GM12891 (cell line): ENCODE measurements at places on chromosomes 11 and 22.

DNA sequence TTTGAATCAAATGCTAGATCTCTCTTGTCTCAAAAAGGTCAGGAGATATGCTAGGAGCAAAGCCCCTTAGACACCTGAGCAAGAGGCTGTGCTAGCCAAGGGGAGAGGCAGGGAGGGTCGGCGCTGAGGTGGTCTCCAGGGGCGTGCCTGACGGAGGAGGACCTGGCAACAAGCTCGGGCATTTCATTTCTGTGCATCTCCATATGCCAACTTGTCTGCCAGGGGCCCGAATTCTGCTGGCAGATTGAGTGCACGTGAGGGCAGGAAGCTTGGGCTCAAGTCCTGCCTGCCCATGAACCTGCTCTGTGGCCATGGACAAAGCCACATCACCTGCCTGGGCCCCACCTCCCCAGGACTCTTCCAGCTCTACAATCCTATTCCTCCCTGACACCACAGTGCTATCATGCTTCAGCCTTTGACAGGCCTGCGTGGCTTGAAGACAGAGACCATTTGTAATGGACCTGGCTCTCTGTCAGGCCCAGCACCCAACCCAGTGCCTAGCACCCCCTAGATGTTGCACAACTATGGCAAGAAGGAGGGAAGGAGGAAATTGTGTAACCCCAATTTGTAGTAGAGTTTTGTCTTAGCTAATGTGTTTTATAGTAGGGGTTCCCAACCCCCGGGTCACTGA, 16.3 kb upstream of the VSIG10L2 start:
- no peak for DNase-seq

- DNase-seq = no peak
Measured at GRCh38 chr11:107996006-107996776, 12.5 kb upstream of the CUL5 start.

DNA sequence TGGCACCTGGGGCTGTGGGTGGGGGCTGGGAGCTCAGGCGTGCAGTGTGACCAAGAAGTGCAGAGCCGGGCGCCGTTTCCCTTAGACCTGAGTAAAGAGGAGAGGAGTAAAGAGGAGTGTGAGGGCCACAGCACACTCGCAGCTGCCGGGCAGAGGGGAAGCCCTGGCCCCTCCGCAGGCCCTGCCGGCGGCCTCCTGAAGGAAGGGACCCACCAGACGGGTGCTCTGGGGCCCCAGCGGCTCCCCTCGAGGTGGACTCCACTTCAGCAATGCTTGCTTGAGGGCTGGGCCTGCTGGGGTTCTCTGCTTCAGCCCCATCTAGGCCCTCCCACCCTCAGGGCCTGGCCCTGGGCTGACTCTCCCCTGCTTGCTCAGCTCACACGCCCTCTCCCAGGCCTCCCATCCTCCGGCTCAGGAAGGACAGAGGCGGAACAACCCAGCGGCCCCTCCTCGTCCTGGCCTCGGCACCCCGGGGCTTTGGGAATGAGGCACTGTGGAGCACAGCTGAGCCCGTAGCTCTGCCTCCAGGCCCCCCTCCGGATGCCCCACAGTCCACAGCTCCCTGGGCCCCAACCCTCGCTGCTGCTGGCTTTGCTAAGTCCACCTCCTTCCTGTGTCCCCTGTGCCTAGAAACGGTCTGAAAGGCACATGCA, 1198.7 kb downstream of the BRD1 start:
- DNase-seq = no peak

- DNase-seq = no peak
Measured at GRCh38 chr22:47495110-47495509, 732.7 kb downstream of the TBC1D22A start.

DNA sequence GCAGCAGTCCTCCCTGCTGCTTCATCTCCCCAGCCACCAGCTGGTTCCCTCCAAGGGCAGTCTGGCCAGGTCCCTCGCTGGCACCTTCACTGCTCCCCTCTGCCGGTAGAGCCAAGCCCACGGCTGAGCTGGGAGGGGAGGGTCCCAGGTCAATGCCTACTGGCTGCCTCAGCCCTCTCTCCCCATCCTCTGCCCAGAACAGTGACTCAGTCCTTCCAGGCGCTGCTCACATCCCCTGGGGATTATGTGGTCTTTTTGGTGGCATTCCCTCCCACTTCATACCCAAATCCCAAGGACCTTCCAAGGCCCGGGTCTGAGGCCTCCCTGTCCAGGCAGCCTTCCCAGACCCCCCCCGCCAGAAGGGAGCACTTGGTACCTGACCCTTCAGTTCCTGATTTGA, 44.9 kb downstream of the WNT7B start:
- DNase-seq = no peak

DNA sequence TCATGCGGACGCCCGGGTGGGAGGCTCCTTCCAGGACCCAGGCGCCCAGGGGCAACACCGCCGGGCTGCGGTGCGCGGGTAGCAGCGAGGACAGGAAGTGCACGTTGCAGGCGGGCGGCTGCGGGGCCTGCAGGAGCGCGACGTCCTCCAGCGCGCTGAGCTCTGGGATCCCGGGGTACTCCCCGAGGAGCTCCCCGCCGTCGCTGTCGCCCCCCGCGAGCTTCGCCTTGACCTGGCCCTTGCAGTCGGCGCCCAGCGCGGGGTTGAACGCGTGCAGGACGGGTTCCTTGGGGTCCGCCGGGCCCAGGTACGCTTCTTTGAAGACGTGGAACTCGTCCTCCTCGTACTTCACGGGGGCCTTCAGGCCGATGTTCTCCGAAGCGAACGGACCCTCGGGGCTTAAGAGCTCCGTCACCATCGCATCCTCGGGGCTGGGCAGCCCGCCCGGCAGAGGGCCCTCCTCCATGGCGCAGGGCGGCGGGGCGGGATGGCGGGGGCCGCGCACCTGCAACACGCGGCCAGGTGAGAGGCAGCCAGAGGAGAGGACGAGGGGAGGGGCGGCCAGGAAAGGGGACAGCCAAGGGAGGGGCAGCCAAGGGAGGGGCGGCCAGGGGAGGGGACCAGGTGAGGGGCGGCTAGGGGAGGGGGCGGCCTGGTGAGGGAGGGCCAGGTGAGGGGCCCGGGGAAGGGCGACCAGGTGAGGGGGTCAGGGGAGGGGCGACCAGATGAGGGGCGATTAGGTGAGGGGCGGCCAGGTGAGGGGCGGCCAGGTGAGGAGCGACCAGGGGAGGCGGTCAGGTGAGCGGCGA, 921 bp downstream of the TESMIN start:
- DNase-seq = no peak

GRCh38 chr11:122359081-122359571, 243.1 kb upstream of the BLID start:
- DNase-seq = no peak

- no peak for DNase-seq
Measured at GRCh38 chr11:123546515-123546914, 107.9 kb downstream of the SCN3B start.

DNA sequence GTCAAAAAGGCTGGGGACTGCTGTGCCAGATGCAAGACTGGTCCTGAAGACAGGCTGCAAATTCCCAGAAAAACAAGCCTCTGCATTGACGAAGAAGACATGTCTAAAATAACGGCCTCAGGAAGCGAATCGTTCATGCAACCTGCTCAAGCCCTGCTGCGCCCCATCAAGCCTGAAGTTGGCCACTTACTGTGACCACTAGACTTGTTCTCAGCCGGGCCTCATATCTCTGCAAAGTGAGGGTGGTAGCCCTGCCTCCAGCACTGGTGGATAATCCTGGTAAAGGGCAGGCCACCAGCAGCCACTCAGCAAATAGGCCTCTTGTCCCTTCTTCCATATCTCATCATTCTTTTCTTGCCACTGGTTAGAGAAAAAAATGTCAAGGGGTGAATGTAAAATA, 11.8 kb downstream of the LTO1 start:
- no peak for DNase-seq

DNA sequence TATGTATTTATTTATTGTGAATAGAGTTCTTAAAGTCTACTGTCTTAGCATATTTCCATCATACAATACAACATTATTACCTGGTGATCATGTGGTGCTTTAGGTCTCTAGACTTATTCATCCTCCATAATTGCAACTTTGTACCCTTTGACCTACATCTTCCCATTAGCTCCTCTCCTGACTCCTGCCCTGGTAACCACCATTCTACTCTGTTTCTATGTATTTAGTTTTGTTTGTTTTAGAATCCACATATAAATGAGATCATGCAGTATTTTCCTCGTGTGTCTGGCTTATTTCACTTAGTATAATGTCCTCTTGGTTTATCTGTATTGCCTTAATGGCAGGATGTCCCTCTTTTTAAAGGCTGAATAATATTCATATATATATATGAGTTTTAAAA, 22.7 kb downstream of the NCAM1 start:
- no peak for DNase-seq

- DNase-seq = no peak
Measured at GRCh38 chr11:45108070-45109064, 38.1 kb upstream of the PRDM11 start.
